Muscle of back (tissue), 13 donors: ENCODE measurements at places on chromosomes 11 and 22. TPM values are rescaled to one million over a fixed set of nuclear protein-coding genes. Genes with fewer than 3 reads are reported as not detected.

Gene TNKS1BP1
- polyA plus RNA-seq, result 122 TPM

Gene P2RY6
- 1.3 TPM for polyA plus RNA-seq

Gene SPDYC
- polyA plus RNA-seq, result 0.20 TPM

Gene MRGPRX3
- not detected for polyA plus RNA-seq

Gene C11orf52
- polyA plus RNA-seq, result 2.9 TPM

Gene EML3
- 25.3 TPM for polyA plus RNA-seq
